ENCODE measurements at places on chromosomes 16 and 17.

DNA sequence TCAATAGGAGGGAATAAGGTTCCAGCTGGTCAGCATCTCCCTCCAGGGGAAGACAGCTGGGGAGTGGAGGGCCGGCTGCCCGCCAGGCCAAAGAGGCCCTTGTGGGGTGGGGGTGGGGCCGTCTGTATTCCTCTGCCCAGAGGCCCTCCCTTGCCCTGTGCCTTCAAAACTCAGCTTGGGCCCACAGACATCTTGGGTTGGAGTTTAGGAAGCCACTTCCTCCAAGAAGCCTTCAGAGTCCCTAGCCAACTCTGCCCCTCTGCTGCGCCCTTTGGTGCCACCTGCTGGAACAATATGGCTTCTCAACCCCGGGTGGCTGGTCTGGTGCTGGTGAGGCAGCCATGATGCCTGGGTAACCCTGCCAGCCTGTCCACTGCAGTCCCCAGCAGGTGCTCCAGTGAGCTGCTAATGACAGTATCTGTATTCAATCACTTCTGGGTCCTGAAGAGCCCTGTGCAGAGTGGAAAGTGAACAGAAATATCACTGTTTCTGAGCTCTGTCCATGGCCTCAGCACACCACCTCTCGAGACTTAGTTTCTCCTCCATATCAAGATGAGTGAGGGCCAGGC, 16.7 kb downstream of the HSD11B2 start:
- peak overlapping the region; percentile 53 for H3K27ac ChIP-seq
- DNase-seq, result peak; percentile 63
- H3K27me3 ChIP-seq, result no peaks in the 10 kb centered on the region
- H3K4me1 ChIP-seq, result peaks cover 30% of the 10 kb centered on the region

GRCh38 chr17:47730681-47731080, 2.4 kb upstream of the TBX21 start:
- peaks cover 77% of the 10 kb centered on the region for H3K4me1 ChIP-seq
- peak overlapping the region; percentile 91 for H3K27ac ChIP-seq
- peak overlapping the region; percentile 99 for H3K4me3 ChIP-seq
- peaks cover 31% of the 10 kb centered on the region for H3K36me3 ChIP-seq
- DNase-seq, result no peak

- H3K4me1 ChIP-seq, result no peaks in the 10 kb centered on the region
- no peak overlapping the region for H3K4me3 ChIP-seq
- peaks cover 9% of the 10 kb centered on the region for H3K27me3 ChIP-seq
- DNase-seq, result no peak
- H3K27ac ChIP-seq, result no peak overlapping the region
These were observed 384.3 kb downstream of the CDH13 start for GRCh38 chr16:83010776-83011720.

GRCh38 chr17:48051706-48052486, 3.7 kb downstream of the NFE2L1 start:
- H3K4me3 ChIP-seq, result no peak overlapping the region
- peak overlapping the region; percentile 77 for H3K27ac ChIP-seq
- DNase-seq, result no peak
- peaks cover 70% of the 10 kb centered on the region for H3K4me1 ChIP-seq
- H3K36me3 ChIP-seq, result peaks cover 29% of the 10 kb centered on the region

DNA sequence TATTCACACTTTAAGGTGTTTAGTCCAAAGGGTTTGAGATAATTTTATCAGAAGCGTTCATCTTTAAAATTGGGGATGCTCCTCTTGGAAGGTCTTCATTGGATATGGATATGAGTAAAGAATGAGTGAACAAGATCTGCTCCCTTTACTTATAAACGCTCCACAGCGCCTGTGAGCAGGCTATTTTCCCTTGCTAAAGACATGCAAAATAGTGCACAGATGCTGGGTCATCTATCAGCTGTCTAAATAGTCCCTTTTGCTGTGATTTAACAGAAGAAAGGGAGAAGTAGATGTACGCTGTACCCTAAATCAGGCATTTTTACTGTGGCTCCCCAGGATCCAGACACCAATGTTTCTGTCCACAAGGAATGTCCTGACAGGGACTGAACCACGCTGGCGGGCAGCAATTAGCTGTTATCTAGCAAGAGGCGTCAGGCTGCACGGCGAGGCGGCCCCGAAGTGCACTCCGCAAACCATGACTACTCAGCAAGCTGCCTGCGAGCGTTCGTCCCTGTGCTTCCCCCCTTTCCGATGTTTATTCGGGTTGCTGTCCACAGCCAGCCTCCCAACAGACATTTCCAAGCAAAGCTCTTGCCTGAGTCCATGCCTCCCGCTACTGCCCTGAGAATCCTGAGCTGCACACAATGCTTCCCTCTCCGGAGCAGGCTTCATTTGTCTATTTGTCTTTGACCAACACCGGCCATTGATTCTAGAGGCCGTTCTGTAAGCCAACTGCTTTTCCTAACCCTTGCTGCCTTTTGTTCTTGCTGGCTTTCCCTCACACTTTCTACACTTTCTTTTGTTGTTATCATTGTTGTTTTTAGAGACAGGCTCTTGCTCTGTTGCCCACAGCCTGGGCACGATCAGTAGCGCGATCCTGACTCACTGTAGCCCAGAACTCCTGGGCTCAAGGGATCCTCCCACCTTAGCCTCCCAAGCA, 55.7 kb upstream of the CNEP1R1 start:
- peaks cover 62% of the 10 kb centered on the region for H3K27me3 ChIP-seq
- no peak for DNase-seq
- H3K4me1 ChIP-seq, result no peaks in the 10 kb centered on the region
- no peak overlapping the region for H3K4me3 ChIP-seq
- no peaks in the 10 kb centered on the region for H3K36me3 ChIP-seq
- H3K27ac ChIP-seq, result no peak overlapping the region

- no peaks in the 10 kb centered on the region for H3K36me3 ChIP-seq
- peaks cover 6% of the 10 kb centered on the region for H3K27me3 ChIP-seq
- H3K27ac ChIP-seq, result no peak overlapping the region
- DNase-seq, result no peak
- no peaks in the 10 kb centered on the region for H3K4me1 ChIP-seq
These were observed 15.6 kb upstream of the CBFA2T3 start for GRCh38 chr16:88992351-88993165.

- H3K27me3 ChIP-seq, result no peaks in the 10 kb centered on the region
- no peak overlapping the region for H3K27ac ChIP-seq
- H3K4me1 ChIP-seq, result peaks cover 26% of the 10 kb centered on the region
- peaks cover 18% of the 10 kb centered on the region for H3K36me3 ChIP-seq
- DNase-seq, result no peak
These were observed 51.4 kb downstream of the USP10 start for GRCh38 chr16:84751241-84751640.

DNA sequence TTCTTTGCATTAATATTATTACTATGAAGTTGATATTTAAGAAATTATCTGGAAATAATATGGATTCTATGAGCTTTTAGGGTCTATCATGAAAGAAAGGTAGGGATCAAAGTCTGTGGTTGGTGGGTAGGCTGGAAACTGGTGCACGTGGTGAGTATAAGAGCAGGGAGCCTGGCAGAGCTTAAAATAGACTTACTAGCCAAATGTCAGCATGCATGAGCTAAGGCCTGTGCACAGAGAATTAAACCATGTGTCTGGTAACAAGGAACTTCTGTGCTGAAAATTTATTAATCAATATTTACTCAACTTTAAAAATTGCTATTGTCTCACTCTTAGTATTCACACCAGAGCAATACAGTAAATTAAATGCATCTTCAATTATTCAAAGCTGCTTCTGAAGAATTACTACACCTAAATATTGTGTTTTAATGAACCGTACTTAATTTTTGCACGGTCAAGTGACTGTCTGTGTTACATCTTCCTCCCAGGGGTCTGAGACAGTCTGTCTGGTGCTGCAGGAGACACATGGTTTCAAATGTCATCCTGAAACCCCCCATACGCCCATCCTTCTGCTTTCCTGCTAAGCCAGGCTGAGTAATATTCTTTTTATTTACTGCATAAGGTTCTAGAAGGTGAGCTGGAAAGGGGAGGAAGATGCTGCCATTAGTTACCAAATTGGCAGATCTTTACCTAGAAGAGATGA, 161.0 kb upstream of the NLRP1 start:
- H3K4me3 ChIP-seq, result no peak overlapping the region
- peaks cover 35% of the 10 kb centered on the region for H3K27me3 ChIP-seq
- H3K36me3 ChIP-seq, result peaks cover 2% of the 10 kb centered on the region

GRCh38 chr17:8118769-8119580, 661 bp upstream of the ALOXE3 start:
- peaks cover 47% of the 10 kb centered on the region for H3K36me3 ChIP-seq
- peak overlapping the region; percentile 100 for H3K27ac ChIP-seq
- peaks cover 49% of the 10 kb centered on the region for H3K4me1 ChIP-seq
- H3K4me3 ChIP-seq, result peak overlapping the region; percentile 91
- peak; percentile 87 for DNase-seq
- peaks cover 87% of the 10 kb centered on the region for H3K27me3 ChIP-seq

GRCh38 chr16:85331688-85332087, 219.4 kb upstream of the CIBAR2 start:
- H3K4me3 ChIP-seq, result no peak overlapping the region
- H3K4me1 ChIP-seq, result peaks cover 8% of the 10 kb centered on the region
- peaks cover 91% of the 10 kb centered on the region for H3K27me3 ChIP-seq
- H3K27ac ChIP-seq, result no peak overlapping the region
- peaks cover 2% of the 10 kb centered on the region for H3K36me3 ChIP-seq
- no peak for DNase-seq

DNA sequence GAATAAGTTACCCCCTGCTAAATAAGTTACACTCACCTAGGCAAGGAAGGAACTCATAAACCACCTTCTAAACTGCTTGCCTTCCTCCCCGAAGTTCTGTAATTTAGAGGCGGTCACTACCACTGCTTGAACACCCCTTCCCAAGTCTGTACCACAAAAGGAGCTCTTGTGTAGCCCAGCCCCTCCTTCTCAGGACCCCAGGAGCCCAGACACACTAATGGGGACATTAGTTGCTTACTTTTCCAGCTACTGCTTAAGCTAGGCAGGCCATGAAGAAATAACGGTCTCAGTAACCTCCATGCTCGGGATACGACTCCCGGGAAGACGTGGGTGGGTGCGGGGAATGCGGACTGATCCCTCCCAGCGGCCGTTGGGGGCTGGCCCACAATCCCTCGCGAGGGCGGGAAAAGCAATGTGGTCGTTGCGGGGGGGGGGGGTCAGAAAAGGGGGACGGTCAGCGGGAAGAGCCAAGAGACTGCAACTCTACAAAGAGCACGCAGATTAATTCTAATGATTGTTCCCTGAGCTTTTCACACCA, at the start of gene TEX14:
TEX14 (minus strand) TSS at position 345 of the 538 bp plus-strand sequence. CDS start 40,044 bp downstream, outside the sequence.
- DNase-seq, result no peak
- peak within 1 kb of the TSS; percentile 93 for H3K27ac ChIP-seq

GRCh38 chr17:901964-902363, 77.6 kb downstream of the NXN start:
- H3K4me3 ChIP-seq, result no peak overlapping the region
- H3K36me3 ChIP-seq, result peaks cover 3% of the 10 kb centered on the region
- peaks cover 57% of the 10 kb centered on the region for H3K27me3 ChIP-seq
- H3K27ac ChIP-seq, result no peak overlapping the region
- no peaks in the 10 kb centered on the region for H3K4me1 ChIP-seq
- no peak for DNase-seq

- no peak for DNase-seq
- peaks cover 10% of the 10 kb centered on the region for H3K27me3 ChIP-seq
- peaks cover 18% of the 10 kb centered on the region for H3K36me3 ChIP-seq
- peaks cover 14% of the 10 kb centered on the region for H3K4me1 ChIP-seq
These were observed 3.9 kb upstream of the EFTUD2 start for GRCh38 chr17:44903012-44903685.

DNA sequence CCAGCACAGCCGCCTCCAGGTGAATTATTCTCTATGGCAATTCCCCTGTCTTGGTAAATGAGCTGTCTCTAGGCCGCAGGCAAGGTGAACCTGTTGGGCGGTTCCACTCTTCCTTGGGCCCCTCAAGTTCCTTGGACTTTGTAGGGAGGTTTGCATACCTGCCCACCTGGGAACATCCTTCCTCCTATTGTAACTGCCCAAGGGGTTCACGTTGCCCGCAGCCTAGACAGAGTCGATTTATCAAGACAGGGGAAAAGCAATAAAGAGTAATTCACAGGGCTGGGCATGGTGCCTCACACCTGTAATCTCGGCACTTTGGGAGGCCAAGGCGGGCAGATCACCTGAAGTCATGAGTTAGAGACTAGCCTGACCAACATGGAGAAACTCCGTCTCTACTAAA, 122.5 kb downstream of the KCNJ18 start:
- H3K4me1 ChIP-seq, result no peaks in the 10 kb centered on the region
- no peaks in the 10 kb centered on the region for H3K36me3 ChIP-seq
- no peak overlapping the region for H3K4me3 ChIP-seq

All from effector memory CD8-positive, alpha-beta T cell (primary cell).